ENCODE measurements at places on chromosomes 6 and 20.
A peak's percentile ranks its signal among the peaks of the same experiment; 100 is the strongest.

DNA sequence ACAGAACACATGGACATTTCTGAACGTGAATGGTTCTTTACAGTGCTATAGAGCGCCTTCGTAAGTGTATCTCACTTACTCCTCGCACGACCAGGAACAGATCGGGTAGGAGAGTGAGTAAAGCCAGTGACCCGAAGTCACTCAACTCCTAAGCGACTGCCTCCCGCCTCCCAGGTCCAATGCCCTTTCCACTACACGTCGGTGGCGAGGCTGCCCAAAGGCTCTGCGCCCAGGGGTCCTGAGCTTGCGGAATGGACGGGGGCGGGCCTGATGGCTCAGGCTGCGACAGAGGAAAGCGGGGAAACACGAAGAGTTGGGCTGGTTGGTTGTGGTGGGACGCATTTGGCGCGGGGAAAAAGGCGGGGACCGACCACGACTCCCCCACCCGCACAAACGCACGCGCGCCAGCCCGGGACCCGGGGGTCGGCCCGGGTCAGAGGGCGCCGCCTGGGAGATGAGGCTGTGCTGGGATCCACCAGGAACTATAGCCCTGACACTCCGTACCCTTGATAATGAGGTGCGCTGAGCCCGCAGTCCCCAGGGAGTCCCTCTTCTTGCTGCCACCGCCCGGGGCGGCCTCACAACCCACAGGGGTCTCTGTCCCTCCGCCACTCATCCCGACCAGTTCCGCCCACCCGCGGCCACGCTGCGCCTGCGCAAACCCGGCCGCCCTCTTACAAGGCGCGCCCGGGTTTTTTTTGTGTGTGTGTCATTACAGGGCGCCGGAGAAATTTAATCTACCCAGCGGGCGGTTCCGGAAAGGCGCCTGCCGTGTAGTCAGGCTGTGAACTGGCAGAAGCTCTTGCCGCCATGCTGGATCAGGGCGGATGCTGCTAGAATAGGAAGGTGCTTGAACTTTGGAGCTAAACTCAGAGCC is at the start of gene BLOC1S5:
Gene BLOC1S5 (minus strand): TSS at position 629 of the 877 bp plus-strand sequence. CDS start 13 bp downstream, at position 616.
- peak; percentile 95 for DNase-seq

DNA sequence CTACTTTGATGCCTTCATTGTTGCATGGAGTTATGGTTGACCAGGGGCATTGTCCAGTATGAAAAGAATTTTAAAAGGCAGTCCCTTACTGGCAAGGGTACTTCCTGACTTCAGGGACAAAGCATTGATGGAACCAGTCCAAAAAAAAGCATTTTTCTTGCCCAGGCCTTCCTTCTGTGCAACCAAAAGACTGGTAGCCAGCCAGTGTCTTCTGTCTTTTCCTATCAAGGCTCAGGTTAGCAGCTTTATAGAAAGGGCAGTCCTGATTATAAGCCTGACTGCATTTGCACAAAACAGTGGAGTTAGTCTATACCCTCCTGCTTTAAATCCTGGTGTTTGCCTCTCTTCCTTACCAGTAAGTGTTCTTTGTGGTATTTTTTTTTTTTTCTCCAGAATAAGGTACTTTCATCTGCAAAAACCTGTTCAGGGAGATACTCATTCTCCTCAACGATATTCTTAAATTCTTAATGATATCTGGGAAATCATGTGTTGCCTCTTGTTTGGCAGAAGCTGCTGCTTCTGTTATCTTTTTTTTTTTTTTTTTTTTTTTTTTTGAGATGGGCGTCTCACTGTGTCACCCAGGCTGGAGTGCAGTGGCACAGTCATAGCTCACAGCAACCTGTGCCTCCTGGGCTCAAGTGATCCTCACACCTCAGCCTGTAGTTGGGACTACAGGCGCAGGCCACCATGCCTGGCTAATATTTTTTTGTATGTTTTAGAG is 33.9 kb downstream of the SCAF8 start:
- DNase-seq: no peak

DNA sequence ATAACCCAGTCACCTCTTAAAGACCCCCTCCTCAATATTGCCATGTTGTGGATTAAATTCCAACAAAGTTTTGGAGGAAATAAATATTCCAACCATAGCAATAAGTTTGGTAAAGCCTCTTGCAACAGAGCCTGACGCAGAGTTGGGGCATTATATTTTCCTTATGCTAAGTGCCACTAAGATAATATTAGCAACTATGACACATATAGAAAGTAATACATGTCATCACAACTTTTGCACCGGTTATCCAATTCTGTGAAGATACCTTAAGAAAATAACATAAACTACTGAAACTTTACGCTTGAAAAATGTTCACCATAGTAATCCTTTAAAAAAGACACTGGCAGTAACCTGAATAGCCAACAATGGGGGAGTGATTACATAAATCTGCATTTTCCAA is 52.2 kb upstream of the TRERF1 start:
- no peak for DNase-seq

- no peak for DNase-seq
Observed at GRCh38 chr6:65776332-65776731, 69.3 kb upstream of the EYS start.

- no peak for DNase-seq
Observed at GRCh38 chr20:37389844-37390275, 43.9 kb downstream of the SRC start.

DNA sequence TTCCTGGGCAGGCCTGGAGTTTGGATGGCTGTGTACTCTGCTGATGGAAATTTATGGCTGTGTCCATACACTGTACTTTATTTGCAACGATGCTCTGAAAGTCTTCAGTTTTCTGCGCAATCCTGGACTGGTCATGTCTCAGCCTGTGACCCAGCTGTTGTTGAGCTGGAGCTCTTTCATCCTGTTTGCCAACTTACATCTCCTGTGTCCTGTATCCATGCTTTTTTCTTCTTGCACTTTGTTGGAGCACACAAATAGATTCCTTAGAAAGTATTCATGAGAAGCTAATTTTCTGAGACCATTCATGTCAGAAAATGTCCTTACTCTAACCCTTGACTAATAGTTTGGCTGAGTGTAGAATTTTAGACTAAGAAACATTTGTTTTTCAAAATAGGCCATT is 251.2 kb downstream of the BCKDHB start:
- no peak for DNase-seq

DNA sequence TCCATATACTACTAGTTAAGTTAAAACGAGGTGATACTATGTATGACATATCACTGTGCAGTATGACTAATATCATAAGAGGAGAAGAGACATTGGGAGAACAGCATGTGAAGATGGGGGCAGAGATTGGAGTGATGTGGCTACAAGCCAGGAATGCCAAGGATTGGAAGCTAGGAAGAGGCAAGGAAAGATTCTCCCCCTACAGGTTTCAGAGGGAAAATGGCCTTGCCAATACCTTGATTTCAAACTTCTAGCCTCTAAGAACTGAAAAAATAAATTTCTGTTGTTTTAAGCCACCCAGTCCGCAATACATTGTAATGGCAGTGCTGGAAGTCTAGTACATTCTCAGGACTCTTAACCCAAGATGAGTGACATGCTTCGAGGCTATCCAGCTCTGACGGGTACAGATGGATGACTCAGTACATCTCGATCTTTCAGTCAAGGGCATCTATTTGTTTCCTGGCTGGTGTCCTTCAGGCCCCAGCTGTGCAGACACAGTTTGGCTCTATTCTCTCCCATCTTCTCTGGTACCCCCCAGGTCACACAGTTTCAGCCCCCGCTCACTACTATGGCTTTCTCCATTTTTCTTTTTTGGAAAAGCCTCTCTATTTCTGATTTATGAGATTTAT is 55.5 kb upstream of the THEMIS start:
- no peak for DNase-seq

GRCh38 chr6:79525272-79526100 is 11.7 kb downstream of the LCA5 start:
- no peak for DNase-seq

GRCh38 chr6:22435151-22435550 is 134.2 kb upstream of the HDGFL1 start:
- no peak for DNase-seq

DNA sequence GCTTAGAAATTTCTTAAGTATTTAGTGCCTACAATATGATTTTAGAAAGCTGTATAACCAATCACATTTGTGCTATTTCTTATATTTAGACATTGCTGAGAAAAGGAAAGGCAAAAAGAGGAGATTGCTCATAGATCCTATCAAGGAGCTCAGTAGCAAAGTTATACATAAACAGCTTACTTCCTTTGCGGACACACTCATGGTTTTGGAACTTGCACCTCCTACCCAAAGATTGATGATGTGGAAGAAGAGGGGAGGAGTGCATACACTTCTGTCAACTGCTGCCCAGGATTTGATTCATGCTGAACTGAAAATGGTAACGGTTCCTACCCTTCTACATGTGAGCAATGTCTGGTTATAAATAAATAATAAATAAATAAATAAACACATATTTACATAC is 16.7 kb downstream of the RAD21L1 start:
- no peak for DNase-seq

Data from activated CD8-positive, alpha-beta memory T cell treated with anti-CD3 and anti-CD28 coated beads for 4 hours (primary cell).